ENCODE measurements at places on chromosomes 1 and 21.

DNA sequence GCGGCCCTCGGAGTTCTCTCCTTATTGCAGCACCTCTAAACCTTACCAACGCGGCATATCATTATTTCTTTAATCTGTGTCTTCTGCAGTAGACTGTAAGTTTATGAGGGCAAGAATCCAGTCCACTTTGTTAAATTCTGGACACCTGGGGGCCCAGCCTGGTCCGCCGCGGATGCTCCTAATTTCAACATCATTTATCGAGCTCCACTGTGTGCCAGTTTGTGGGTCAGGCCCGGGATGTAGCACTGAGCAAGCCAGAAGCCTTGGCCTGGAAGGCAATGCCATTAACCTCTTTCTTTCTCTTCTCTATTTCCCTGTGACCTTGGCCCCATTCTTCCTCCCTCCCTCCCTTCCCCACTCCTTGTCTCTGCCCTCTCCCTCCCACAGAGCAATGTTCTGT is 70.6 kb upstream of the CACNA1E start:
- DNase-seq, result no peak

DNA sequence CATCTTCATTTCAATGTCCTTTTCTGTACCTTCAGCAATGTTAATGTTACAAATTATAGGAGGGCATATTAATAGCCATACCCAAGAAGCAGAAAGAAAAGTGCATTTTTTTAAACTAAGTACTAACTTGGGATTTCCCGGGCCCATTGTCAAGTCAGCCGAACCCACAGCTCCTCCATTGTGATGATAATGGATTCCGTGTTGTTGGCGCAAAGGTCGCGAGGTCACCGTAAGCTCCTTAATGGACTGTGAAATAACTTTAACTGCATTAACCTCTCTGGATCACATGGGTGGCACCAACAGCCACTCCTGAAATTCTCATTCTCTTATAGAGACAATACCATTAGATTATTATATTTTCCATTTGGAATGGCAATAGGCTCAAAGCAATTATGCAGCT is 250.6 kb upstream of the RRP15 start:
- DNase-seq, result peak; percentile 90

- DNase-seq, result no peak
Measured at GRCh38 chr1:18970762-18971161, 14.3 kb upstream of the IFFO2 start.

- DNase-seq, result no peak
Measured at GRCh38 chr1:37306461-37306860, 167.9 kb upstream of the ZC3H12A start.

GRCh38 chr1:77421504-77422233 is 139.8 kb downstream of the AK5 start:
- no peak for DNase-seq

- no peak for DNase-seq
Measured at GRCh38 chr1:2441746-2442145, 29.4 kb upstream of the PEX10 start.

DNA sequence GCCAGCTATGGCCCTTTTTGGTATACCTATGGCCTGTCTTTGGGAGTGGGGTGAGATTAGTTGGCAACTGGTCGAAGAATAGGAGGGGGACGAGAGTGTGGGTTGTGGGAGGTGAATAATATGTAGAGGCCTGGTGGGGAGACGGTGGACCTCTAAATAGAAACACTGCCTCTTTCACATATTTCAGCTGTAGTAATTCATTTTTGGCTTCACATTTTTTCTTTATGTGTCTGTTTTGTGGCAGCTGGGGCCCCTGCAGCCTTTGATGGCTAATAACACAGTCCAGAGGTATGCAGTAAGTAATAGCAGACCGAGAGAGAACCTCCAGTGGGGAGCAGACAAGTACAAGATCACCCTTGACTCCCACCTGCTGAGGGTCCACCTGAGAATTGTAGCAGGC is 75.9 kb downstream of the HLX start:
- no peak for DNase-seq

Measured in neural progenitor cell (in vitro differentiated cells).